Activated T-cell treated with anti-CD3 and anti-CD28 coated beads, Interleukin-2, amount 50 U/mL, for 48 hours (primary cell): ENCODE measurements at places on chromosomes 1 and 21.
A peak's percentile ranks its signal among the peaks of the same experiment; 100 is the strongest.

- DNase-seq: no peak
These were observed 14.4 kb upstream of the CAMTA1 start for GRCh38 chr1:6770751-6771440.

GRCh38 chr1:207833956-207834660 lies 76.8 kb downstream of the CD34 start:
- DNase-seq: no peak

GRCh38 chr1:17021896-17022295 lies 10.2 kb upstream of the ATP13A2 start:
- DNase-seq: no peak

DNA sequence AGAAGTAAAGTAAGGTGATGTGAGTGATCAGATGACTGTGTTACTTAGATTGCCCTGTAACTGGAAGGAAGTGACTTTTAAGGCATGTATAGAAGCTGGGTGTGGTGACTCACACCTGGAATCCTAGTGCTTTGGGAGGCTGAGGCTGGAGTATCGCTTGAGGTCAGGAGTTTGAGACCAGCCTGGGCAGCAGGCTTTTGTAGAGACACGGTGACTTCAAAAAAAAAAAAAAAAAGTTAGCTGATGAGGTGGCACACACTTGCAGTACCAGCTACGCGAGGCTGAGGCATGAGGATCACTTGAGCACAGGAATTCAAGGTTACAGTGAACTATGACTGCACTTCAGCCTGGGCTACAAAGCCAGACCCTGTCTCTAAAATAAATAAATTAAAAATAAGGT lies 2.3 kb upstream of the USP16 start:
- no peak for DNase-seq

- no peak for DNase-seq
These were observed 48.3 kb upstream of the LBR start for GRCh38 chr1:225476100-225476511.

- no peak for DNase-seq
These were observed 20.6 kb upstream of the TBX15 start for GRCh38 chr1:119008483-119009311.

GRCh38 chr1:51265618-51266017 lies 29.5 kb downstream of the RNF11 start:
- no peak for DNase-seq

DNA sequence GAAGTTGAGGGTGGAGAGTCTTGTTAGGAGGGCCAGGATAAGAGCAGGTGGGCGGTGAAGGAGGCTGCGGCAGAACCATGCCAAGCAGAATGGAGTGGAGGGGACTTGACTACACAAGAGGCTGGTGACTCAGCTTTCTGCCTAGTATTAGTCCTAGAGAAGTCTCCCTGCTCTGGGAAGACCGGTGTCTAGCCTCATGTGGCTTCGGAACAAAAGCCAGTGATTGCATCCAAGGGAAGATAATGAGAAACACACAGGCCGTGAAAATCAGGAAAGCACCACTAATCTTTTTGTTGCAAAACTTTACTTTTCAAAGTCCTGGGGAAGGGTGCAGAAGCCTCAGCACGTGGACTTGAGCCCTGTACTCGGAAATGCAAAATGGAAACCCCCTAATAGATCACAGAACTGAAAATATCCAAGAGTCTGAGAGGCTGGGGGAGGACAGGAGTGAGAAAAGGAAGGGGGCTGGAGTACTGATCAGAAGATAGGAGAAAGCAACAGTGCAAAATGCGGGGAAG lies 31.4 kb downstream of the DDR2 start:
- DNase-seq: no peak

- DNase-seq: no peak
These were observed 4.8 kb upstream of the HRNR start for GRCh38 chr1:152228831-152229230.

DNA sequence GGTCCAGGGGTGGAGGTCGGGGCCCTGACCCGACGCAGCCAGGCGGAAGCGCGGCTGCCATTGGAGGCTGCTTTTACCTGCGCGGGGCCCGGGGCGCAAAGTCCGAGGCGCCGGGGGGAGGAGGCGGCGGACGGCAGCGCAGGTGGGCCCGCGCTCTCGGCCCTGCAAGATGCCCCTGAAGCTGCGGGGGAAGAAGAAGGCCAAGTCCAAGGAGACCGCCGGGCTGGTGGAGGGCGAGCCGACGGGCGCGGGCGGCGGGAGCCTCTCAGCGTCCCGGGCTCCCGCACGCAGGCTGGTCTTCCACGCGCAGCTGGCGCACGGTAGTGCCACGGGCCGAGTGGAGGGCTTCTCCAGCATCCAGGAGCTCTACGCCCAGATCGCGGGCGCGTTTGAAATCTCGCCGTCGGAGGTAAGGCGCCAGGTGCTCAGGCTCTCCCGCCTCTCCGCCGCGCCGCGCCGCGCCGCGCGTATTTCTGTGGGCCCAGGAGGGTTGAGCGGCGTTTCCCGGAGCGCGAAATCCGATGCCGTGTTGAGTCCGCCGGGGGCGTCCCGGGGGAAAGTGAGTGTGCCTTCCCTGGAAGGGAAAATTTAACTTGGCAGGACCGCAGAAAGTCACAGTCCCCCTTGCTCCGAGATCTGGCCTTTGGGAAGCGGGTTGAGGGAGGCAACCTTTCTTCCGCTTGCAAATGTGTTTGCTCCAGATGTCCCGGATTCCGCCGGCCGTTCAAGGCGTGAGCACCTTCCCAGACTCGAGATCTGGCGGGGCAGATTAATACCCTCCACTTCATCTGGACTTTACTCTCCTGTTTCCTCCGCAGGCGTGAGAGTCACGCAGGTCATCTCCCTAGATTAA lies at the start of gene GIPC2:
Gene GIPC2, plus strand, starts transcription at position 41 of the 853 bp plus-strand sequence. Its CDS starts 129 bp downstream, at position 170.
- DNase-seq: peak; percentile 62

DNA sequence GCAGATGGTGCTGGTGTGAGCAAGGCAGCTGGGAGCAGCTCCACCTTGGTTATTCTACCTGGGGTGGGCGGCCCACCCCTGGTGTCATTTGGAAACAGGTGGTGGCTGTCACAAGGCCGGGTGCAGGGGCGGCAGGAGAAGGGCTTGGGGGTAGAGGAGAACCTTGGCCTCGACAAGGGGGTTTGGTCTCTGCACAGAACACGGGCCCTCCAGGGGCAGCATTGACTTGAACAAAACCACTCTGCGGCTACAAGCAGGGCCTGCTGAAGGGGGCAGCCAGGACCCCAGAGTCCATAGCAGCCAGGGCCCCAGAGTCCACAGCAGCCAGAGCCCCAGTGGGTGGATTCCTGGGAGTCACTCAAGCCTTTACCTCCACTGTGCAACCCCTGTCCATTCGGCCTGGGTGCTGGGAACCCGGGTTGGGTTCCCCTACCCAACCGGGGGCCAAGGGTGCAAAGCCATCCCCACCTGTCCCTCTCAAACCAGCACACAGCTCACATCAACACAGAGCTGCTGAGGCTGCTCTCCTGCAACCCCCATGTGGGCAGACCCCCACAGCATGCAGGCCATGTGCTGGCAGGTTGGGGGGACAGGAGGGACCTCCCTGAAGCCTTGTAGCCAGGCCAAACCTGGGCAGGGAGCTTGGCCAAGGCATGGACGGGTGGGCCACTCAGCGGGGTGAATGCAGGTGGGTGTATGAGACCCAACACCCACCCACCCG lies 7.7 kb downstream of the TRIM11 start:
- no peak for DNase-seq

DNA sequence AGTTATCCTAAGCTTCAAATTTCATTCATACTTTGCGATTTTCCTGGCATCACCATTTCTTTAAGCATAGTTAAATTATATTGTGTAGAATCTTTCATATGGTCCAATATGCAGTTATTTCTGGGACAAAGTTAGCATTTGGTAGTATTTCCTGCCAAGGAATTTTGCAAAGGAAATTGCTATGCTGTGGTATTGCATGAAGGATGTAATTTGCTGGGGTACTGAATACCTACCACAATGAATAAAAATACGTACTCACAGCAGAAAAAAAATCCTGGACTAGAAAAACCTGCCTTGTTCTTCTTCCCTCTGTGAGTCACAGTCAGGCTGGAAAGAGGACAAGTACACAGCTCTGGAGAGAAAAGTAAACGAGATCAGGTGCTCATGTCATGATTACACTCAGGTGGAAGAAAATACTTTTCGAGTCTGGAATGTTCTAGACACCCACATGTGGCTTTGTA lies 241.2 kb downstream of the PTBP2 start:
- DNase-seq: no peak

- DNase-seq: no peak
These were observed 994 bp downstream of the RO60 start for GRCh38 chr1:193060406-193060805.

GRCh38 chr1:2275796-2276536 lies 47.8 kb downstream of the SKI start:
- no peak for DNase-seq

DNA sequence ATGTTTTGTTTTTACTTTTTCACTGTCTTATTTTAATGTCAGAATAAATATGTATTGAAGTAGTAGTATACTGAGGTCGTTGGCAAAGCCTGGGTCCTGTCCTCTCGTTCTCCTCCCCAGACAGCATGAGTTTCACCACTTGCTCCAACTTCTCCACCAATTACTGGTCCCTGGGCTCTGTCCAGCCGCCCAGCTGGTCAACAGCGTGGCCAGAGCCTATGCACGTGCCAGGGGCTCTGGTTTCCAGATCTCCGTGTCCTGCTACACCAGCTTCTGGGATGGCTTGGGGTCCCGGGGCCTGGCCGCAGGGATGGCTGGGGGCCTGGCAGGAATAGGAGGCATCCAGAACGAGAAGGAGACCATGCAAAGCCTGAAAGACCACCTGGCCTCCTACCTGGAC lies 19.3 kb downstream of the PTPN14 start:
- DNase-seq: no peak

DNA sequence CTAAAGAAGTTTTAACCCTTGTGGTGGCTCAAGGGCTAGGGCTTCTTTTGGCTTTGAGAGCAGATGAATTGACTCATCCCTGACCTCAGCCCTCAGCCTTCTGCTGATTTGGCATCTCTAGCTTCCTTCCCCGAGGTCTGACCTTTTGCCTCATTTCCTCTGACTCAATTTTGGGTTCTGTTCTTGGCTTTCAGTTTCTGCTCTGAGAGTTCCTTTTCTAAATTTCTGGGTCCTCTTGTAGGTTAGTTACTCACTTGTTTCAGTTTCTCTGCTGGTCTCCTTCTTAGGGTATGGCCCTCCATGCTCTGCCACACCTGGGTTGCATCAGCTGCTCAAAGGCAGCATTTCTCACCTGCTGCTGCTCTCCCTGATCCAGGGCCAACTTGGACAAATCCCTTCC lies 19.4 kb downstream of the PDE4B start:
- DNase-seq: peak; percentile 54

DNA sequence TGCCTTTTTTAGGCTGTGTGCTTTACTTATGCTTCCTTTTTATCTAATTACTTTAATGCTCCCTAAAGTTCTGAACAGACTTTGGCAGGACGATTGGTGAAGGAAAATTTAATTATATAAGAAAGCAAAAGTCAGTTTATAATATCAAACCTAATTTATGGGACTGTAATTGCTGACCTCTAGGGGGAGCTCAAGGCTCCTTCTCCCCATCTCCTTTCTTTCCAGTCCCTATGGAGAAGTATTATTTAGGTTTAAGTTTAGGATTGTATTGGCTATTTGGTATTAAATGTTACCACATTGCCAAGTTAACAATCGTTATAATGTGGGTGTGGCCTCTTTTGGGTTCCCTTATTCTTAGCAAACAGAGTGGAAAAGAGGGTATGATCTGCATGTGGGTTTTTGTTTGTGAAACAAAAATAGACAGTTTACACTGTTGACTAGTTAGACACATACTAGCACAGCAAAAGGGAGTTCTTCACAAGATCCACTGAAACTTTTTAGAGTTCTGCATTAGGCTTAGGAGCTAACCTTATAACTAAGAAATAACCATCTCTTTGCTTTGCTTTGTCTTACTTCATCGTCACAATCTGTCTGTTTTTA lies 48.2 kb upstream of the TNFSF4 start:
- DNase-seq: no peak

DNA sequence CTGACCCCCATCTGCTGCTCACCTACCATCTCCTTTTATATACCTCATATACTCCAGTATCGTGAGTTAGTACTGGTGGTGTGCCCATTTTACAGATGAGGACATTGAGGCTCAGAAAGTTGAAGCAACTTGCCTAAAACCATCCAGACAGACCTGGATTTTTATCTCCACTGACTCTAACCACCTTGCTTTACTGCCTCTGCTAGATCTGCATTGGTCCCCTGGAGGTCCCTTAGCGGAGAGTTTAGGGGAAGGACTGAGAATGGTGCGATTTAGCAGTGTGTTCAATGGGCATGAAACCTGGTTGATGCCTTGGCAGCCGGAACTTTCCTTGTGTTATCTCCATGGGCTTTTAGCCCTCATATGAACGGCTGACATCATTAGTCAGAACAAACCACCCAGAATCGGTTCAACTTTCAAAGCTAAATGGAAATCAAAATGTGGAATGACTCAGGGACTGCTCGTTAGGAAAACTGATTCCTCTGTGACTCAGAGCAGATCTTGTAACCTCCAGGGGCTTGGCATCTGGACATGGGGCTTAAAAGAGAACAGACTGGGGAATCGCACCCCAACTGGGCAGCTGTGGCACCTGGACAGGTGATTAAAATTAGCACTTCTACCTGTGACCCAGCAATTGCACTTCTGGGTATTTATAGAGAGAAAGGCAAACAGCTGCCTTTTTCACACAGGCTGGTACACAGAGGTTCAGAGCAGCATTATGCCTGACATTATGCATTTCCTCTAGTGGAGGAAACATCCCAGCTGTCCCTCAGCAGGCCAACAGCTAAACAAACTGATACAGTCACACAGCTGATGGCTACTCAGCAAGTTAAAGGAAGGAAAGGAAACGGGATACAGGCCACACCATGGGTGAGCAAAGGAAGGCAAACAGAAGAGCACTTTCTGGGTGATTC lies 25.3 kb downstream of the TMEM51 start:
- DNase-seq: no peak

- no peak for DNase-seq
These were observed 122.3 kb downstream of the TM2D1 start for GRCh38 chr1:61602663-61603062.

- no peak for DNase-seq
These were observed 179.0 kb downstream of the PTPRU start for GRCh38 chr1:29415156-29415830.

DNA sequence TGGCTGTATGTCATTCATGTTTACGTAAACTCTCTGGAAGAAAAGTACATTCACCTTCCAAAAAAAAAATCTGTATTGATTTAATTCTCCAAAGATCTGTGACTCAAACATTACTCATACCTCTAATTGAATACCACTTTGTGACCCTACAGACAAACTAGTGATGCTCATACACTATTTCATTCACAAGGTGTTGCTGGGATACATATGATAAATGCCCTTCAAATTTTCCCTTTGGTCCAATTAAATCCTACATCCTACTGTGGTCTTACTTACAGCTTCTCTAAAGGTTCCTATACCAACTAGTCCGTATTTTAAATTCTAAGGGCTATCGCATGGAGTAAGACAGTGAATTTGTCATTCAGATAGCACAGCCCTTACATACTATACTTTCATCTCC lies 26.8 kb upstream of the CADM3 start:
- no peak for DNase-seq

GRCh38 chr1:10958614-10959013 lies 53.8 kb upstream of the TARDBP start:
- no peak for DNase-seq

GRCh38 chr1:43121256-43121900 lies 50.7 kb downstream of the EBNA1BP2 start:
- DNase-seq: no peak
